CD4-positive, alpha-beta T cell (primary cell): ENCODE measurements at places on chromosomes 12 and 14.

- no peaks in the 10 kb centered on the region for H3K4me1 ChIP-seq
- no peaks in the 10 kb centered on the region for H3K36me3 ChIP-seq
- no peak for DNase-seq
- no peaks in the 10 kb centered on the region for H3K27me3 ChIP-seq
Measured at GRCh38 chr14:33940561-33941011, 10.3 kb downstream of the EGLN3 start.

GRCh38 chr14:24908592-24909236 lies 141.2 kb downstream of the STXBP6 start:
- H3K4me1 ChIP-seq: no peaks in the 10 kb centered on the region
- H3K36me3 ChIP-seq: no peaks in the 10 kb centered on the region
- DNase-seq: no peak
- no peaks in the 10 kb centered on the region for H3K27me3 ChIP-seq
- H3K4me3 ChIP-seq: no peak overlapping the region
- no peak overlapping the region for H3K27ac ChIP-seq

GRCh38 chr12:113346353-113346752 lies 11.4 kb upstream of the SLC8B1 start:
- no peaks in the 10 kb centered on the region for H3K36me3 ChIP-seq
- no peaks in the 10 kb centered on the region for H3K4me1 ChIP-seq
- H3K27me3 ChIP-seq: no peaks in the 10 kb centered on the region
- no peak overlapping the region for H3K27ac ChIP-seq

DNA sequence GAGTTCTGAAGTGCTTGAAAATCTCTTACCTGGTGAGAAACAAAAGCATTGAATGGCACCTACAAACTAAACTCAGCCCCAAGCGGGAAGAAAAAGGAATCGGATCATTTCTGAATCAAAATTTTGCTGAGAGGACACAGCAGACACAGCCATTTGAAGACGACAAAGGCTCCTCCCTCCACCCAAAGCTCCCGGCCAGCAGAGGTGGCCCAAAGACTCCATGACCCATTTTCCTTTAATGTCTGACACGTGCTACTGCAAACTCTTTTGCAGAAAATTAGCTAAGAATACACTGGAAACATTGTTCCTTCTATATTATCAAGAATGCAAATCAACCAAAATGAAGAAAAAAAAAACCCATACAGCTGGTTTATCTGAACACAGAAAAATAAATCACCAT lies 85.9 kb upstream of the FOXN3 start:
- no peaks in the 10 kb centered on the region for H3K27me3 ChIP-seq
- DNase-seq: no peak
- H3K4me1 ChIP-seq: peaks cover 13% of the 10 kb centered on the region
- peaks cover 16% of the 10 kb centered on the region for H3K36me3 ChIP-seq
- H3K4me3 ChIP-seq: no peak overlapping the region

- no peaks in the 10 kb centered on the region for H3K36me3 ChIP-seq
- H3K27me3 ChIP-seq: no peaks in the 10 kb centered on the region
- H3K4me3 ChIP-seq: no peak overlapping the region
- H3K4me1 ChIP-seq: no peaks in the 10 kb centered on the region
Measured at GRCh38 chr14:22449600-22449905, 139.5 kb downstream of the DAD1 start.

GRCh38 chr12:51048661-51049251 lies 629 bp downstream of the LETMD1 start:
- H3K27me3 ChIP-seq: no peaks in the 10 kb centered on the region
- peaks cover 19% of the 10 kb centered on the region for H3K36me3 ChIP-seq
- no peak for DNase-seq
- H3K4me1 ChIP-seq: peaks cover 25% of the 10 kb centered on the region
- peak overlapping the region; percentile 83 for H3K27ac ChIP-seq
- H3K4me3 ChIP-seq: peak overlapping the region; percentile 91

DNA sequence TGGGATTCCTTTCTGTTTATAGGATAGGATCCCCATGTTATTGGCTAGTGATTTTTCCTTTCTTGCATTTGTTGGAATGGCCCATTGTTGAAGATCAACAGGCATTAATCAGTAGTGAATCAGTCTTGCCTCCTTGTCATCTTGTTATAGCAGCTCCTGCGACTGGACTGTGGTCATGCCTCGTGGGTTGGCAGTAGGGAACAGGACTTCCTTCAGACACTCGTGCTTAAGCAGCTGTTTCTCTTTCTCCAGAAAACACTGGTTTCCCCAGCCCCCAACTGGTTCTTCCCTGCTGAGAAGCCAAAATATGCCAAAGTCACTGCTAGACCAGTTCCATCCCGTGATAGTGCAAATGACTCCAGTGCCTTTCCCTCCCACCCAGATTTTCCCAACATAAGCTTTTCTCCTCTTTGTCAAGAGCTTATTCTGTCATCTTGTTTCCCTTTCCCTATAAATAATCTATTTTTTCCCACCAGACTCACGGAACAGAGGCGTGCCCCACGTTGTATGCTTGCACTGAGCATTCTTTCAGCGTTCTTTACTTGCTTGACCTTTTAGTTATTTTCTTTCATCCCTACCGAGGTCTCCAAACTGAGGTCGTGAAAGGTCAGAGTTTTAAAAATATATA lies 83.5 kb downstream of the SAMD4A start:
- no peak overlapping the region for H3K4me3 ChIP-seq
- H3K36me3 ChIP-seq: no peaks in the 10 kb centered on the region
- H3K27me3 ChIP-seq: no peaks in the 10 kb centered on the region
- H3K4me1 ChIP-seq: no peaks in the 10 kb centered on the region
- H3K27ac ChIP-seq: no peak overlapping the region

DNA sequence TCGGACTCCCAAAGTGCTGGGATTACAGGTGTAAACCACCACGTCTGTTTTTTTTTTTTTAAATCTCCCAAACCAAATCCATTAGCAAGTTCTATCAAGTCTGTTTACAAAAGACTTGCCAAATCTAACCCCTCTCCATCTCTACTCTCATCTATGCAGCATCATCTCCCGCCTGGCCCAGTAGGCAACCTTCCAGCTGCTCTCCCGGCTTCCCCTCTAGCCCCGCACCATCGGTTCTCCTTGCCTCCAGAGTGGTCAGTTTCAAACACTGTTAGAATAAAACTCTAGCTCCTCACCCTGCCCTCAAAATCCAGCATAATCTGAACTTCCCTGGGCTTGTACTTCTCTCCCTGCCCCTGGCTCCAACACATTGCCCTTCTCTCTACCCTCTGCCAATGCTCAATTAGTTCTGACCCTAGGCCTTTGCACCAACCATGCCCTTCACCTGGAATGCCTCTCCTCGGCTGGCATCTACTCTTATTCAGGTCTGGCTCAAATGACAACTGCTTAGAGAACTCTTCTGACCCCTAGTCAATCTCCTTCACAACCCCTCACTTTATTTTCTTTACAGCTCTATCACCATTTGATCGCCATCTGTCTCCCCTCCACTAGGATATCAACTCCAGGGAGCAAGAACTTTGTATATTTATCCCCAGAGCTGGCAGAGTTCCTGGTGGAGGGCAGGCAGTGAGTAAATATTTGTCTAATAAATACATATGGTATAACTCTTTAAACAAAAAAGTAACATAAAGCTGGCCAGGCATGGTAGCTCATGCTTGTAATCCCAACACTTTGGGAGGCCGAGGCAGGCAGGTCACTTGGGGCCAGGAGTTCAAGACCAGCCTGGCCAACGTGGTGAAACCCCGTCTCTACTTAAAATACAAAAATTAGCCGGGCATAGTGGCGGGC lies 4.9 kb downstream of the WSB2 start:
- peaks cover 11% of the 10 kb centered on the region for H3K36me3 ChIP-seq
- no peak overlapping the region for H3K27ac ChIP-seq
- H3K27me3 ChIP-seq: no peaks in the 10 kb centered on the region
- H3K4me3 ChIP-seq: no peak overlapping the region
- H3K4me1 ChIP-seq: peaks cover 26% of the 10 kb centered on the region
- no peak for DNase-seq

- peaks cover 7% of the 10 kb centered on the region for H3K4me1 ChIP-seq
- DNase-seq: no peak
- H3K27me3 ChIP-seq: no peaks in the 10 kb centered on the region
Measured at GRCh38 chr14:55328317-55328716, 57.1 kb downstream of the FBXO34 start.

DNA sequence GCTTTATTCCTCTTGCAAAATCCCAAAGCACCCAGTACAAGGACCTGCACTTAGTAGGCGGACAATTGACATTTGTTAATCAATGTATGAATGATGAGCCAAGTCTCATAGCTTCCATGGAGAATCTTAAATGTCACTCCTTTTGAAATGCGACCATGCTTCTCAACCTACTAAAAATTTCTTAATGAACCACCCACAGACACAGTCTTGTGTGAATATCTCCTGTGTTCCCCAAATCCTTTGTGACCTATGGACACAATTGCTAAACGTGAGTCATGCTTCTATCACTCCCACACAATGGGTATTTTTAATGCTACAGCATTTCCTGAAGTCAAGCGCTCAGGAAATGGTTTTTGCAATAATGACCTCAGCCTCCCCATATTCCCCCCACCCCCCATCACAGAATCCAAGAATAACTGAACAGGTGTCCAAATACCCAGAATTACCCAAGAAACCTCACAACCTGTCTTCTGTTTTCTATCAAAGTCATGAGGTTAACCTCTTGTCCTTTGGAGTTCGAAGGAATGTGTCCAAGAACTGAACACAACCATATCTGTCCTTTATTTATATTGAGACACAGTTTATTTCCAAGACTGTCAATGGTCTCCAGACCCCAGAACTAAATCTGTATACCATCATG lies 163.6 kb upstream of the PLEKHG7 start:
- no peaks in the 10 kb centered on the region for H3K36me3 ChIP-seq
- H3K4me3 ChIP-seq: no peak overlapping the region
- no peak for DNase-seq
- H3K27ac ChIP-seq: no peak overlapping the region

DNA sequence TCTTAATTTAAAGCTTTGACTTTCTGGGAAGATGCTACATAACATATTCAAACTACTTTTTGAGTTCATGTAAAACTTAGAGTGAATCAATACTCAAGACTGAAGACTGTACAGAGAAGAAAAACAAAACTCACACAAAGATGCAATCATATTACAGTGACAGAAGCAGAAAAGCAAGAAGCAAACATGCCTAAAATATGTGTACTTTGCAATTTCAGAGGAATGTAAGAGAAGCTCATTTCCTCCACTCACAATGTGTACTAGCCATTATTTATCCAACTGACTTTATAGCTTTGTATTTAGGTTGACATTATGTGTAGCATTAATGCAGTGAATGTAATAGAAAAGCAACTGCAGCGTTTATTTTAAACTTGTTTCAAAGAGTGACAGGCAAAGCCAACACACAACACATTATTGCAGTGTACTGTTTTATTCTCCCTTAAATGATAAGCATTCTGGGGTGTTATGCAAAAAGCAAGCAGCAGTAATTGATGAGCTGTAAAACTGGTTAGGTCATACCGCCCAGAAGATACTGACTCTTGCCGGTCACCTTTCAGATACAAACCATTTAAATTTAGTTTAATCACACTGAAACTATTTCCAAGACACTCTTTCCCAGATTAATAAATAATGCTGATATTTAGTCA lies 88.2 kb upstream of the PAWR start:
- no peaks in the 10 kb centered on the region for H3K27me3 ChIP-seq
- peaks cover 69% of the 10 kb centered on the region for H3K36me3 ChIP-seq
- no peak overlapping the region for H3K4me3 ChIP-seq
- no peak overlapping the region for H3K27ac ChIP-seq

- peak; percentile 40 for DNase-seq
- no peaks in the 10 kb centered on the region for H3K27me3 ChIP-seq
- no peaks in the 10 kb centered on the region for H3K36me3 ChIP-seq
- no peak overlapping the region for H3K27ac ChIP-seq
Measured at GRCh38 chr12:116861320-116861719, 19.9 kb downstream of the HRK start.

DNA sequence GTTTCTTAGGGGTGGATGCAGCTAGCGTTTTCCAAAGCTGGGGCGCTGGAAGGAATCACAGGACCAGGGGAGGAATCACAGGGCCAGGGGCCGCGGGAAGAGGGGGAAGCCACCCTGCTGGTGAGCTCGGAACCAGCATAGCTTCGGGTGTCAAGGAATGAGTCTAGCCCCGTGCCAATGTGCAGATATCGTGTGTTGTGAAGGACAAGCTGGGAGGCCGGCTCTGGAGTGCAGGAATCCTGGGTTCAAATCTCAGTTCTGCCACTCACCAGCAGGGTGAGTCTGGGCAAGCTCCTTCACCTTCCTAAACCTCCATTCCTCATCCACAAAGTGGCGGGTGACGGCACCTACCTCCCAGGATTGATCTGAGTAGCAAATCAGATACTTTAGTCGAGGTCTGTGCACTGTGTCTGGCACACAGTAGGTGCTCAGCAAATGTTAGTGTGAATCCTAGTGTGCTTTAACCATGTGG lies 53.6 kb upstream of the RIN3 start:
- H3K4me1 ChIP-seq: peaks cover 16% of the 10 kb centered on the region
- no peak for DNase-seq
- H3K36me3 ChIP-seq: no peaks in the 10 kb centered on the region
- H3K4me3 ChIP-seq: no peak overlapping the region
- no peaks in the 10 kb centered on the region for H3K27me3 ChIP-seq
- H3K27ac ChIP-seq: no peak overlapping the region

GRCh38 chr12:52783563-52784316 lies 6.6 kb upstream of the KRT76 start:
- H3K4me1 ChIP-seq: no peaks in the 10 kb centered on the region
- H3K36me3 ChIP-seq: no peaks in the 10 kb centered on the region
- no peak overlapping the region for H3K27ac ChIP-seq
- H3K4me3 ChIP-seq: no peak overlapping the region
- DNase-seq: no peak

- no peak overlapping the region for H3K27ac ChIP-seq
- DNase-seq: no peak
- no peaks in the 10 kb centered on the region for H3K27me3 ChIP-seq
- H3K36me3 ChIP-seq: no peaks in the 10 kb centered on the region
Measured at GRCh38 chr12:20822415-20822814, 11.9 kb downstream of the SLCO1B3 start.

GRCh38 chr14:59229653-59230406 lies 41.4 kb downstream of the DAAM1 start:
- H3K36me3 ChIP-seq: no peaks in the 10 kb centered on the region
- no peak overlapping the region for H3K4me3 ChIP-seq
- H3K27me3 ChIP-seq: no peaks in the 10 kb centered on the region
- H3K4me1 ChIP-seq: peaks cover 8% of the 10 kb centered on the region
- no peak overlapping the region for H3K27ac ChIP-seq
- DNase-seq: no peak

DNA sequence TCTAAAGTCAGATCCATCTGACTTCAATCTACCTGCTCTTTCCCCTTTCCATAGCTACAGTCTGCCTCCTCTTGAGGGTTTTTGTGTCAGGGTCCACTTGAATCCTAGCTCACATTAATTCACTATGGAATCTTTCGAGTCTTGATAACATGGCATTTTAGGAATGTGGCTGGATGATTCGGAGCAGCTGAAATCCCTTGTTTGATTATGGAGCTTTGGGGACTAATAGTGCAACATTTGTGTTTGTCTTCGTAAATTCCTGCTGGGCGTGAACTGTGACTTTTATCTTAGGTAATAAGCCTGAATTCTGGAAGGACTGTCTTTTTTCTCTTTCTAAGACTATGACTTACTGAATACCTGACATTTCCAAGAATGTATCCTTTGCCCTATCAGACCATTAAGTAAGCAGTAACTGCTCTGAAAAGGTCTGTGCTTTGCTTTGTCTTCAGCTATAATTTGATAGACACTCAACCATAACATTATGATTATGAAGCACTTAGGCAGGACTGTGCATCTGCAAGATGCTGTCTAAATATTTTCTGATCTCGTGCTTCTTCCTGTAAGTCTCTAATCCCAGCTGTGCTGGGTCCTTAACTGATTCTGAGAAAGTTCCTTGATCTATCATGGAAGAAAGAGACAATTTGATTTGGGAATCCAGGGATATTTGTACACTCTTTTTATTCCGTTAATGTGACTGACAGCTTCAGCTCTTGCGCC lies 19.0 kb upstream of the PELI2 start:
- H3K4me1 ChIP-seq: no peaks in the 10 kb centered on the region
- no peaks in the 10 kb centered on the region for H3K36me3 ChIP-seq
- no peak overlapping the region for H3K4me3 ChIP-seq
